ENCODE measurements at places on chromosomes 11 and 22.

- DNase-seq = no peak
Observed at GRCh38 chr22:18048041-18048440, 23.7 kb upstream of the MICAL3 start.

GRCh38 chr11:5226732-5227310, at the start of gene HBB:
HBB (minus strand) TSS chr11:5227071; CDS start chr11:5227021, 50 bp downstream.
- DNase-seq = no peak

DNA sequence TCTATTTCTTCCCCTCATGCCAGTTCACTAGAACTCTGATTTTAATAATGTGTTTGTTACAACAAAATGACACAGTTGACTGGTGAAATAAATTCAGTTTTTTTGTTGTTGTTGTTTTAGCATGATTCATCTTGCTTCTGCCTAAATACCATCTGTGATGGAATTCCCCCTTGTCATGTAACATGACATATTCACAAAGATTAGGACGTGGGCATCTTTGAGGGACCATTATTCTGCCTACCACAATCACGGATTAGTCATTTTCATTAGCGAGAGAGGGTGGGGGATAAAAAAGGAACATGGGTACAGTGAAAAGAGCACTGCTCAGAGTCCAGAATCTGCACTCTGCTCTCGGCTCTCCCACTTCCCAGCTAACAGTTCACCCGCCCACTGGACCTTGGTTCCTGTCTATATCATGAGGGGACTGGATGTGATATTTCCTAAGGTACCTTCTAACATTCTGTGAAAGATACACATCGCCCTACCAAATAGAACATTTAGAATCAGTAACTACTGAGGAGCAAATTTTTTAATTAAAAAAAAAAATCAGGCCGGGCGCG, 11.3 kb downstream of the HTATIP2 start:
- no peak for DNase-seq

GRCh38 chr11:117696540-117696939, 100.5 kb downstream of the DSCAML1 start:
- DNase-seq = peak; percentile 81

DNA sequence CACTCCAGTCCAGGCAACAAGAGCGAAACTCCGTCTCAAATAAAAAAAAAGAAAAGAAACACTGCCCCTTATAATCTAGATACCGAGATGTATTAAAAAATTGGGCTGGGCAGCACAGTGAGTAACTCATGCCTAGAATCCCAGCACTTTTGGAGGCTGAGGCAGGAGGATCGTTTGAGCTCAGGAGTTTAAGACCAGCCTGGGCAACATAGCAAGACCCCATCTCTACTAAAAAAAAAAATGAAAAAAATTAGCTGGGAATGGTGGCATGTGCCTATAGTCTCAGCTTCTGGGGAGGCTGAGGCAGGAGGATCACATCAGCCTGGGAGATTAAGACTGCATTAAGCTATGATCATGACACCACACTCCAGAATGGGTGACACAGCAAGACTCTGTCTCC, 24.9 kb downstream of the DDX6 start:
- DNase-seq = no peak

DNA sequence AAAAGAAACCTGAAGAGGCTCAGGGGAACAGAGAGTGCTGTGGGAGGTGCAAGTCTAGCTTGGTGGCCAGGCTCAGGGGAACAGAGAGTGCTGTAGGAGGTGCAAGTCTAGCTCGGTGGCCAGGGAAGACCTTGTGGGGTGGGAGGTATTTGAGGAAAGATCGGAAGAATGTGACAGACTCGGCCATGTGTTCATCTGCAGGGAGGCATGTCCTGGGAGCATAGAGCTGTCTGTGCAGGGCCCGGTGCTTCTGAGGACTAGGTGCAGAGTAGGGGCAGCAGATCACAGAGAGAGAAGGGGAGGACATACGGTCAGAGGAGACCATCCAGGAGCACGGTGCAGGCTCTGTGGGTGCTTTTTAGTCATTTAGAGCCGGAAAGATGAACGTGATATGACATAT, 10.8 kb downstream of the IFITM10 start:
- no peak for DNase-seq

DNA sequence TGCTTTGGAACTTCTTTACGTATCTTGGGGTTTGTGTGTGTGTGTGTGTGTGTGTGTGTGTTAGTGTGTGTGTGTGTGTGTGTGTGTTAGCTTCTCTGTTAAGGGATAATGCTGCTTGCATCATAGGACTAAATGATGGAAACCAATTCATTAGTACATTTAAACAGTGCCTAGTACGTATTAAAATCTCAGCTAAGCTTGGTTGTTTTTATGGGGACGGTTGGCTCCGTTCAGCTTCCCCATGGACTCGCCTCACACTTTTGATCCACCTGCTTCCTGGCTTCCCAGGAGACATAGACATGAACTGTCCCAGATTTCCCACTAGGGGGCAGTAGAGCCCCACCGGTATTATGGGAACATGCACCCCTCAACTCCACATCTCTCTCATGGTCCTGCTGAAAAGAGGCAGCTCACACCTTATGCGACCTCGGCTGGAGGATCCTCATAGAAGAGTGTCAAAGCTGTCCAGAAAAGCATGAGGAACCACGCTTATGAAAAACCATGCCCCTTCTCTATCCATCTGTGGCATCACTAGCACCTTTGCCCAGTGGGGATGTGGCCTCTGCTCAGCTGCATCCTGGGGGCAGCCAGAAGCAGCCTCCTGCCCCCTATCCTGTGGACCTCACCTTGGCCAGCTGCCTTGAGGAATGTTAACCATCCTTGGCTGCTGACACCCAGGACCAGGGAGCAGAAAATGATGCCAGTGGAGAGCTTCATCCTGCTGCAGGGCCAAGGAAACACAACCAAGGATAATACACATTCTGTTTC, 9.7 kb upstream of the SAAL1 start:
- DNase-seq = peak; percentile 29

- no peak for DNase-seq
Observed at GRCh38 chr11:47160753-47161133, 15.9 kb downstream of the ARFGAP2 start.

GRCh38 chr22:45226503-45227186, 14.0 kb downstream of the KIAA0930 start:
- DNase-seq = no peak

- no peak for DNase-seq
Observed at GRCh38 chr22:43945632-43946383, 9.4 kb upstream of the SAMM50 start.

DNA sequence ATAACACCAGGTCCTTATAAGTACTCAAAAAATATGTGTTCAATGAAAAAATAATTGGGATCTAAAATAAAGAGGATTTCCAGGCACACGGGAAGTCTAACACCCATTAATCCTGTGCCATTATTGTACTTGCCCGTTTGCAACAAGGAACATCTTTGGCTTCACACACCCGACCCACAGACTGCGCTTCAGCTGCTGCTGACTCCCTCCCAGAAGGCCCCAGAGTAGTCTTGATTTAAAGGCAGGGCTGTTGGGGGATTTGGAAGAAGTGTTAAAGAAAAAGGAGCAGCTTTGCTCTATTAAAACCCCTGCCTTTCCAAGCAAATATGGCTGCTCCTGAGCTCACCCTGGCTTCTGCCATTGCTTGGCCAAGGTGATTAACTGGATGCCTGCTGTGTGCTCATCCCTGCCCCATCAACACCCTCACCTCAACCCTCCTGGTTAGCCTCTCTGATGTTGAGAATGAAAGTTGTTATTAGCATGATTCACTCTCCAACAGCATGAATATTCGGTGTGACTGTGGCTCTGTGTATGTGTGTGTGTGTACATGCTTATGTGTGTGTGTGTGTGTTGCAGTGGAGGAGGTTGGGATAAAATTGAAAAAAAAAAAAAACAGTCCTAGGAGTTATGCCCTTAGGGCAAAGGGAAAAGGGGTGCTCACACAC, 76.1 kb downstream of the KIRREL3 start:
- DNase-seq = no peak

- no peak for DNase-seq
Observed at GRCh38 chr11:134120143-134120850, 51.4 kb downstream of the JAM3 start.

DNA sequence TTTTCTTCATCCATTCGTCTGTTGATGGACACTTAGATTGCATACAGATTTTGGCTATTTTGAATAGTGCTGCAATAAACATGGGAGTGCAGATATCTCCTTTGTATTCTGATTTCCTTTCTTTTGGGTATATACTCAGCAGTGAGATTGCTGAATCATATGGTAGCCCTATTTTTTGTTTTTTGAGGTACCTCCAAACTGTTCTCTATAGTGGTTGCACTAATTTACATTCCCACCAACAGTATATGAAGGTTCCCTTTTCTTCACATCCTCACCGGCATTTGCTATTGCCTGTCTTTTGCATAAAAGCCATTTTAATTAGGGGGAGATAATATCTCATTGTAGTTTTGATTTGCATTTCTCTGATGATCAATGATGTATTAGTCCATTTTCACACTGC, 96.1 kb downstream of the PRR5L start:
- DNase-seq = no peak

DNA sequence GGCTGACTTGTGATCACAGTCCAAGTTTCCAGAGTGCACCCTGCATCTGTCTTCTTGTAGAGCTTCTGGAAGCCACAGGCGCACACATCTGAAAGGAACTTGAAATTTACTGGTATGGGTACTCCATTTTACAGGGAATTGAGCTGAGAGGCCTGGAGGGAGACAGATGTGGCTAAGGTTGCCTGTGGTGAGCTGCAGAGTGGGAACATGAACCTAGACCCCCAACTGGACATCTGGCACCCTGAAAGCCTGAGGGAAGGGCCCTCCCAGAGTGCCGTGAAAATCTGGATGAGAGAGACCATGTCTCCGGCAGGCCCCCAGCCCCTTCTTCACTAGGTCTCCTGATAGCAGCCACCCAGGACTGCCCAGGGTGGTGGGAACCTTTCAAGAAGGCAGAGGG, 22.6 kb upstream of the SOX10 start:
- DNase-seq = no peak

GRCh38 chr22:37818409-37819104, 4.6 kb upstream of the GALR3 start:
- DNase-seq = no peak

GRCh38 chr11:35031346-35031745, 107.6 kb upstream of the CD44 start:
- no peak for DNase-seq

- DNase-seq = no peak
Observed at GRCh38 chr11:121385688-121386087, 66.4 kb upstream of the SORL1 start.

DNA sequence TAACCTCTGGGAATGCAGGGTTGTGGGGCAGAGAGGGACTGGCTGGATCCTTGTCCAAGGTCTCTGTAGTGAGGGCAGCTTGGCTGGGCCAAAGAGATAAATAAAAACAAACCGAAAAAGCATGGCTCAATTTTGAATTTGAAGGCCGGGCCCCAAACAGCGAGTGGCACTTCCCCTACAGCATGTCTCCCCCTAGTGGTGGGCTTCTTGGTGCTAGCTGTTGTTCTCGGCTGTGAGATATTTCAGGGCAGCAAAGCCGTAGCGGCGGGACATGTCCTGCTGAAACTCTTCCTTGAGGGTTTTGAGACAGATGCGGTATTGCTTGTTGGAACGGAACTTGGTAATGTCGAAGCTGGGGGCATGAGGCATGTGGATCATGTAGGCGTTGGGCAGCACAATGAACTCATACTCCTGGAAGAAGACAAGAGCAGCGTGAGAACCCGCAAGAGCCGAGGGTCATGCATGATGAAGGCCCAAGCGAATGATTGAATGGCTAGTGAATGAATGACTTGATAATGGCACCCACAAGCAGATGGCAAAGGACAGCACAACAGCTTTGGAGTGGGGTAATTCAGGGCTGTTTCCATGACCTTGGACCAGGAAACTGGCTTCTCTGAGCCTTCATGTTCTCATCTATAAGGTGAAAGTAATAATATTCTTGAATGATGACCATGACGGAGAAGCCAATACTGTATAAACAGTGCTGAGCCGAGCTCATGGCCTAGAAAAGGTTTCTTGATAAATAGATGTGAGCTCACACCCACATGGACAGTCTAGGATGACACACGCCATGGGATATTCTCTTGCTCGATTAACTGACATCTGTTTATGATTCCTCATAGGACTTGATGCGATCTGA, 216.3 kb upstream of the SYN3 start:
- no peak for DNase-seq

DNA sequence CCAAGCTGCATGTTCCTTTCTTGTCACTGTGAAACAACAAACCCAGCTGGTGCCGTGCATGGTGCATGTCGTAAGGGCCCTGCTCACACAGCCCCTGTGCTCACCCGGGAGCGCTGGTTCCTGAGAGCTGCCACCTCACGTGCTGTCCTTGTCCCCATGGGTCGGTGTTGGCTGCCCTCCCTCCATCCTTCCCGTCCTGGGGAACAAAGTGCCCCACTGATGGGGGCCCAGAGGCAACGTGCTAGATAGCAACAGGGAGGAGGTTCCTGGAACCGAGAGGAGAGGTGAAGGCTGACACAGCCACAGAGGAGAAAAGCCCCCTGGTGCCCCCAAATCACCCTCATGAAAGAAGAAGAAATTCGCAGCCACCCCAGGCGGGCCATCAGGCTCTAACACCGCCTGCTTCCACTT, 56.6 kb upstream of the SLC22A12 start:
- no peak for DNase-seq

- no peak for DNase-seq
Observed at GRCh38 chr11:109349276-109350080, 72.5 kb upstream of the C11orf87 start.

- DNase-seq = no peak
Observed at GRCh38 chr11:15747671-15748070, 608.7 kb downstream of the SOX6 start.

DNA sequence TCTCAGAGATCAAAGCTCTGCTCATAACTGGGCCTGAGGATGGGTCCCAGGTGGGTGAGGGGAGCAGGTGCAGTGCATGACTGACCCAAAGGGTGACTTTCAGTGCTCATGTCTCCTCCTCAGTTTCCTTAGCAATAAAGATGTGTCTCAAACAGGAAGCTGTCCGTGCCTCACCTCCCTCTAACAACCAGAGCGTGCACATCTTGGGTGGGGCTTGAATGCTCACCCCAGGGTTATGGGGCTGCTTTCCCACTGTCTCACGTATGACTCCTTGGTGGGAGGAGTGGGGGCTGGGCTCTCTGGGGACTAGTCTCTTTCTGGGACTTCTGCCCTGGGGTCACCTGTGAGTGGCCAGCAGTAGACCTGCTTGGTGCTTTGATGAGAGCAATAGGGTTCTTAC, 53.9 kb upstream of the PHOX2A start:
- no peak for DNase-seq

DNA sequence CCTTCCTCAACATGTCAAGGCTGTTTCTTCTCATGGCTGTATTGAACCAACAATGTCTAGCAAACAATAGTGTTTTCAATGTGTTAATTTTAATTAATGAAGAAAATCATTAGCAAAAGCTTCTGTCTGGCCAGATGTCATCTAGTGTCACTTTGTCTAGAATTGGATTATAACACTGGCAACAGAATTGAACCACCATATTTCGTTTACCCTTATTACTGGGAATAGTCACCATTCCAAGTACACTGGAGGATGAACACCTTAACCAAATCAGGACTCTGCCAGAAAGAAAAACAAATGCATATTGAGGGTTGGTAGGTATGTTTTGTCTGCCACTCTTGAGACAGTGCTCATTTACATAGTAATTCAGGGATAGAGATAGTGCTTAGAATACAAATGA, 146.2 kb downstream of the LRRC4C start:
- DNase-seq = no peak

- DNase-seq = no peak
Observed at GRCh38 chr11:115653076-115653475, 148.9 kb upstream of the CADM1 start.
